ENCODE measurements at places on chromosomes 3 and 15.

- DNase-seq: no peak
These were observed 90.0 kb upstream of the STT3B start for GRCh38 chr3:31442755-31443154.

DNA sequence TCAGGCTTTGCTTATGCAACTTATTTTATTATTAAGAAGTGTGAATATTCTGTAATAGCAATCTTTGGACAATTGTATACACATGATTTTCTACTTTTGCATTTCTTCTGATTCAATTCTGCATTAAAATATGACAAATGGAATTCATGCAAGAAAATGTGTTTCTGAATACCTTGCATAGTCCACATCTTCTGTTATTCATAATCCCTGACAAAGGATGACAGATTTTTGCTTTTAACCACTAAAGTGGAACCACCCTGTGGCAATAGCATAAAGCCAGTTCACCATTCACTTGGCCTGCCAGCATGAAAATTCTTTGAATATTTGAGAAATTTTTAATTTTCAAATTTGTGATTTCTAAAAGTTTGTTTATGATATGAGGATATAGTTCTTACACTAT is 397.0 kb downstream of the ROBO2 start:
- DNase-seq: no peak

- no peak for DNase-seq
These were observed 62.8 kb downstream of the XXYLT1 start for GRCh38 chr3:195208183-195208582.

DNA sequence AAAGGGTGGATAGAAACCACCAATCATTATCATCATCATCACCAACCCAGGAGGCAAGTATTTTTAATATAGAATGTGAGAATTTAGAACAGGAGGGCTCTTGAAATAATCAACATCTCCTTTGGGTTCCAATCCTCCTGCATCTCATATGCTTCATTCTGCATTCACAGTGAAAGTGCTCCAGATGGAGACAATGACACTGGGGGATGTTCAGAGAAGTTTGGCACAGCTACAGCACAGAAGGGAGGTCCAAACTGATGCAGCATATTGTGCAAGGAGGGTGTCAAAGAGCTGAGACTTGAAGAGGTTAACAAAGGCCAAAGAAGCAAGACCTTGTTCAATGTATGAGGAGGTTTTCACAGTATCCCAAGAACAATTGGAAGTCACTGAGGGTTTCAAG is 767.1 kb downstream of the NTRK3 start:
- no peak for DNase-seq

- no peak for DNase-seq
These were observed 62.8 kb upstream of the C3orf80 start for GRCh38 chr3:160162440-160162839.

DNA sequence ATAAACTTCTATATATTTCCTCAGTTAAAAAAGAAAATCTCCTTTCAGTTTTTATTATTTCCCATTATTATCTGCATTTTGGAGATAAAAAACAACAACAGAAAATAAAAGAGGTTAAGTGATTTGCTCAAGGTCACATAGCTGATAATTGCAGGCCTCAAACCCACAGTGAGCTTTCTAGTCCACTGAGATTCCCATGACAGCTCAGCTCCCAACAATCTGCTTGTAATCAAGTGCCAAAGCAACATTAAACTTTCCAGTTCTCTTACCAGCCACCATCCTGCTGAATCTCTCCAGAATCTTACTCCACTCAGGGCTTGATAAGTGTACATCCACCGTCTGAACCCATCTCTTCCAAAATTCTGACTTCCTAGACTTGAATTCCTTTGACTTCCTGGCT is 318.2 kb upstream of the SEMA6D start:
- no peak for DNase-seq

Data from sciatic nerve (tissue), 2 donors.